ENCODE measurements at places on chromosomes 16 and 17.
A peak's percentile ranks its signal among the peaks of the same experiment; 100 is the strongest.

DNA sequence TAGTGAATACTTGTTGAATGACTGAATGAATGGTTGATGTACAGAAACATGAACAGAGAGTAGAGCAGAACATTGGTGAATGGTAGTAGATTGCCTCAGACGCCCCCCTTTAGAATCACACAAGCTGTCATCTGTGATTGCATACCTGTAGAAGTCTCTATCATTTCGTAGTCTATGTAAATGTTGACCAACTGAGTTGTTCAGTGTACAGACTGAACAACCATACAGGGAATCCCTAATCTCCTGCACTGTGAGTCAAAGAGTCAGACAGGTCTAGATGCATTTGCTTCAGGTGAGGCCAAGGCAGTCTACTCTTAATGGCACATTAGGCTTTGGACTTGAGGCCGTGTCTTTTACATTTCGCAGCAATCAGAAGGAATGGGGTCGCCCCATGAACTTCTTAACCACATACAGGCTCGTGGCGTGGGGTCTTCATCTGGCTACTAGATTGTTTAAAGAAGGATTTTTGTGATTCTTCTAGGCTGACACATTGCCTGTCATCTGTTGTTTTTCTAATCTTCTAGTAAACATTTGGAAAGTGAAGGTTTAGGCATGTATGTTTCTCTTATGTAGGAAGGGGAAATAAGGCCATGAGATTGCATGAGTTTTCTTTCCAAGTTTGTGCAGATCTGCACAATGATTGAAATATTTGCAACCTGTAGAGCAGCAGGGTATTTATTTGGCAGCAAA, 157.4 kb downstream of the WWOX start:
- DNase-seq, result no peak

DNA sequence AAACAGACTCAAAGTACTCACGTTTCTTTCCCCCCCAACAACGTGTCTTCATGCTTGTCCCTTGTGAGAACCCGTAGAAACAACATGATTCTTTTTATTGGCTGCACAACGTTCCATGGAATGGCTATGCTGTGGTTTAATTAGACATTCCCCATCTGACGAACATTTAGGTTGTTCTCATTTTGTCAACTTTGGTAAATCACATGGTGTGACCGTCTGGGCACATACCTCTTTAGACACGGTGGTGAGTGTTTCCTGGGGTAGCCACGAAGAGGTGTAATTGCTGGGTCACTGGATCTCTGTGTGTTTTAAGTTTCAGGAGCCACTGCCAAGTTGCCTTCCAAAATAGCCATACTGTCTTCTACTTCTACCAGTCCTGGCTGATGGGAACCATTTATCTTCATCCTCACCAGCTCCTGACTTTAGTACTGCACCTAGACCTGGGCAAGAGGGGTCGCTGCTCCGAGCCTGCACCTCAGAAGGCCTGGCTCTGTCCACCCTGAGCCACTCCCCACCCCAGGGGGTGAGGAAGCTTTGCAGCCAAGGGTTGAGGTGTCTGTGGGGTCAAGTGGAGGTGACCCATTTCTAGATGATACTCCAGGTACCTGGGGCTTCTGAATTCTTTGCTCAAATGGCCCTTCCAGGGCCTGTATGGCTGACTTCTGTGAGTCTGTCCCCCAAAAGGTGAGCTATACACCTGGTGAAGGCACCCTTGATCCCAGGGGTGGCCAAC, 84.7 kb downstream of the IRX5 start:
- no peak for DNase-seq

DNA sequence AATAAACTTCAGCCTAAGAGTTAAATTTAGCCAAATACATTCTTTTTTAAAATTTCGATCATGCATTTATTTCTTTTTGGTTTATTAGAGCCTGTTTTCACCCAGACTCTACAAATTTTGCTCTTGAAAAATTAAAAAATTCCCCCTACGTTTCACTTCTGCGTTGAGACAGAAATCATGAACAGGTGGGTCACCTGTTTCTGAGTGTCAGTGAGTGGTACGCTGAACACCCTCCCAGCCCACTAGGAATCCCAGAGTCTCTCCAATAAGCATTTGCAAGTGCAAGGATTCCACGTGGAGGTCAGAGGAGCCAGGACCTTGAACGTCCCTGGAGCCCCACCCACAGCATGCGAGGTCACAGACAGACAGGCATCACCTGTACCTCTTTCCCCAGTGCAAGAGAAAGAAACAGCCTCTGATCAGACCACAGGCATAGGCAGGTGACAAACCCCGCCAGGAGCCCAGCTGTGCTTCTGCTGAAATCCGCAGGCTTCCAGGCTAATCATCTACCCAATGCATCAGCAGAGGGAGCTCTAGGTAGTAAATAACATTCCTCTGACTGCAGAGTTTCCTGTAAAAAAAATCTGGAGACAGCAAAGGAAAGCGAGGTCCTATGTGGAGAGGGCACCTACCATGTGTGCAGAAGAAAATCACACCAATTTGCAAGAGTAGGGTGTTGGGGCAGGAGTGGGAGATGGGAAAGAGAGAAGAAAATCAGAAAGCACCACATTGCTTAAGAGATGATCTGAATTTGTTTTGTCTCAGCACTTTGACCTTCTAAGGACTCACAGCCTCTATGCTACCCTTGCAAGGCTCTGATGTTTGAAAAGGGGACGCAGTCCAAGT, 5.9 kb upstream of the XYLT1 start:
- DNase-seq, result peak; percentile 79

GRCh38 chr16:15605839-15606517, 37.0 kb downstream of the MARF1 start:
- no peak for DNase-seq

- no peak for DNase-seq
Observed at GRCh38 chr17:7221278-7222092, 1.7 kb downstream of the ACADVL start.

- DNase-seq, result no peak
Observed at GRCh38 chr17:39357488-39357887, 43.9 kb downstream of the FBXL20 start.

DNA sequence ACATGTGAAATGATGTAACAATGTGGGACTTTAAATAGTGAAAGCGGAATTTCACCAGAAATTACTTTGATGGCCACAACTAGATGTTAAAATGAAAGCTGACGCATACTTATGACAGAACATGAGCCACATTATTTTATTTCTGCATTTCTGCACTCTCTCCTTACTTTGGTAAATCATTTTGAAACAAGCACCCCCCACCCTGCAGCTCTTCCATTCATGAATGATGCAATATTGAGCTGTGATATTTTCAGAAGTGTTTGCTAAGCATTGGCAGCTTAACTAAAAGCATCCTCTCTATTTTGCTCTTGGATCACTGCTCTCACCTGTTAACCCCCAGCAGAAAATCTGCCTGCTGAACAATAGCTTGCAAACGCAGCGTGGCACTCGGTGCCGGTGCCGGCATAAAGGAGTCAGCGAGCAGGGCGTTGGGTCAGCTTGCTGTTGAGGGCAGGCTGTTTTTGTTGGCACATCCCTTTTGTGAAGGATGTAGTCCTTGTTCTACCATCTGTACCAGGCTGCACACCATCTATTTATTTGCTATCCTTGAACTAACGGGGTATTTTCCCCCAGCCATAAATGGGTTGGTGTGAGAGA, 30.8 kb upstream of the CBLN1 start:
- no peak for DNase-seq

DNA sequence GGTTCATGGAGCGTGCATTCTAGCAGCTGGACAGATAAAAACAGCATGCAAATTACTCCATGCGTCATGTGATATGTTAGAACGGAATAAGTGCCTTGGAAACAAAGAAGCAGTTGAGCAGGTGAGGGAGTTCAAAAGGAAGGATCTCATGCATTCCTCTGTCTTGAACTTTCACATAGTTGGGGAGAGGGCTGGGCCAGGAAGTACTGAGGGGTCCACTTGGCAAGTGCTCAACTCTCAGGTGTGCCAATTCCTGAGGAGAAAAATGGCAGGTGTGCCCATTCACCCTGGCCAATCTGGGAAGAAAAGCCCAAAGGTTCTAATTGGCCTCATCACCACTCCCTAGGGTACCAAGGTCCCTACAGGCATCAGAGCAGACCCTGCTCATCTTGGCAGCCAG, 67.7 kb downstream of the CES1 start:
- DNase-seq, result no peak

- no peak for DNase-seq
Observed at GRCh38 chr16:59385491-59385890, 651.4 kb upstream of the GOT2 start.

DNA sequence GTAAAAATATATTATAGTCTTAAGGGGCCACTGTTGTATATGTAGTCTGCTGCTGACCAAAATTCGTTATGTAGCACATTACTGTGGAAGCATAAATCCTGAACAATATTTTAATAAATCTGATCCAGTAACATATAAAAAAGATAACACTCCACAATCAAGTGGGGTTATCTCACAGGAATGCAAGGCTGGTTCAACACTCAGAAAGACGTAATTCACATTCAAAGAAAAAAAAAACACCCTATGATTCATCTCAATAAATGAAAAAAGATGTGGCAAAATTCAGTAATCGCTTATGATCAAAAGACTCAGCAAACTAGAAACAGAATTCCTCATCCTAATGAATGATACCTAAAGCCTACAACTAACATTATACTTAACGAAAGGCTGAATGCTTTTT, 47.8 kb downstream of the CREBBP start:
- DNase-seq, result no peak

GRCh38 chr17:720706-721539, 6.3 kb upstream of the VPS53 start:
- DNase-seq, result peak; percentile 13

GRCh38 chr17:57512258-57512657, 232.8 kb downstream of the CCDC182 start:
- no peak for DNase-seq

GRCh38 chr17:34652021-34652555, 72.7 kb downstream of the TMEM132E start:
- no peak for DNase-seq

DNA sequence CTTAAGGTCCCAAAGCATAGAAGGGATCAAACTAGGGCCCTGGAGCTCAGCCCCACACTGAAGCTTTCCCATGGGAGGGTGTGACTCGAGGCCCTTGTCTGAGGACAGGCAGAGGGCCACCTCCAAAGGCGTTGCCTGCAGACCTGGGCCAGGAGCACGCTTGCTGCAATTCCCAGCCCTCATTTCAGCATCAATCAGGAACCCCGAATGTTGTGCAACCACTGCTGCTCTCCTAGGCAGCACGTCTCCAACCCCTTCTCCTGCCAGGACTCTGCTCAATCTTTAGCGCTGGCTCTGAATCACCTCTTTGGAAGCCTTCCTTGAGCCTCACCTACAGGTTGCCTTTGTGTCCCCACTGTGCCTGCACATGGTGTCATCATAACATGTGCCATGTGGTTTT, 14.0 kb upstream of the ATP2C2 start:
- DNase-seq, result no peak

DNA sequence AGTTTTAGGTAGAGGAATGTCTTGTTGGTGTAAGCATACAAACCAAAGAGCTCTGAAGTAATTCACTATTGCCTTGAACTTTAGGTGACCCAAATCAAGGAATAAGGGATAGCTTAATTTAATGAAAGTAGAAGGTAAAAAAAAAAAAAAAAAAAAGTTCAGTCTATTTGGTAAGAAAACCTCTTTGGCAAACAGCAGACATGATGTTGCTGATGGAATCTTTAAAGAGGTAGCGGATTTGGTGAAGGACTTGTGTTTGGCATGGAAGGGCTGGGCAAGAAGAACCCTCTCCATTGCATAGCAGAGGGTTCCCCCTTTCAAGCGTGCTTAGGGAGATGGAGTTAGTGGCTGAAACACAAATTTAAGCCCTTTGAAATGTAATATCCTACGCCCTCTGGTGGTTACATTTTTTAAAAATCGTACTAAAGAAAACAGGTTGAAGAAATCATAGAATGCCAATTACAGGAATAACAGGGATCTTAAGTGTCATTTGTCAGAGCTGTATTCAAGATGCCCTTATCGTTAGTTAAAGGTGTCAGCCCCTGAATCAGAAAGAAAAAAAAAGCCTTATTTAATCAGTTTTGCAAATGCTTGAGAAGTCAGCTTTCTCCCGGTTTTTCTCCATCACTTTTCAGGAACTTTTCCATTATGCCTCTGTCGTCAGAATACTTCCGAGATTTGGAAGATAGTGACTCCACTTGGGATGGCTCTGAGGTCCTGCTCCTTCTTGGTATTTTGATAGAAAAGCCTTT, 383.1 kb downstream of the KCNJ2 start:
- DNase-seq, result peak; percentile 51

- DNase-seq, result no peak
Observed at GRCh38 chr16:23015580-23015979, 133.7 kb downstream of the USP31 start.

GRCh38 chr16:75621170-75621477, 2.0 kb downstream of the ADAT1 start:
- peak; percentile 26 for DNase-seq

GRCh38 chr16:30964574-30965226, 7.1 kb downstream of the SETD1A start:
- no peak for DNase-seq

DNA sequence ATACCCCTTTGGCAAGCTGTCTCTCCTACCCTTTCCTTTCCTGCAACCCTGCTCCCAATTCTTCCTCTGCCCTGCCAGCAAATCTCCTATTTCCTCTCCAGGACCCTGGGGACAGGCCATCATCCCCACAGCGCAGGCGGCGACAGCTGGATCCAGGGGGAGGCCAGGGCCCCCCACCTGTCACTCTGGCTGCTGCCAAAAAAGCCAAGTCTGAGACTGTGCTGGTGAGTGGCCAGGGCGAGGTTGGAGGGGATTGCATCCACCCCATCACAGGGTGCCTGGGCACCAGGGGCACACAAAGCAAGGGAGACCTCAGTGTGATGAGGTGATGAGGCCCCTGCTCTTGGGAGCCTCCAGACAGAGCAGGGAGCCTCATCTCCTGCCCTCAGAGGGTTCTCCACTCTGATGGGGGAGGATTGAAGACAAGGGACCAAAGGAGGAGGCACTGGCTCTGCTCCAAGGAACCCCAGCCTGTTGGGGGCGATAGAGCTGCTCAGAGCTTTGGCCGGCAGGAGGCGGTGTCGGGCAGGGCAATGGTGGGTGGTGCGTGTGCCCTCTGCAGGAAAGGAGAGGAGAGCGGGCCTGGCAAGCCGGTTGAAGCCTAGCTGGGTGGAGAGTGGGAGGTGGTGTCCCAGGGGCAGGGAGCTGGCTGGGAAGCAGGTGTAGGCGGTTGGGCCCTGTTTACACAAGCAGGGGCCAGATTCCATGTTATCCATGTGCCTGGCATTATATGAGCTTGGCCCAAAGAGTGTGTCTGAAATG, 15.6 kb upstream of the PDK2 start:
- peak; percentile 53 for DNase-seq

- DNase-seq, result peak; percentile 70
Observed at GRCh38 chr17:75778861-75779249, 5.8 kb upstream of the UNK start.

DNA sequence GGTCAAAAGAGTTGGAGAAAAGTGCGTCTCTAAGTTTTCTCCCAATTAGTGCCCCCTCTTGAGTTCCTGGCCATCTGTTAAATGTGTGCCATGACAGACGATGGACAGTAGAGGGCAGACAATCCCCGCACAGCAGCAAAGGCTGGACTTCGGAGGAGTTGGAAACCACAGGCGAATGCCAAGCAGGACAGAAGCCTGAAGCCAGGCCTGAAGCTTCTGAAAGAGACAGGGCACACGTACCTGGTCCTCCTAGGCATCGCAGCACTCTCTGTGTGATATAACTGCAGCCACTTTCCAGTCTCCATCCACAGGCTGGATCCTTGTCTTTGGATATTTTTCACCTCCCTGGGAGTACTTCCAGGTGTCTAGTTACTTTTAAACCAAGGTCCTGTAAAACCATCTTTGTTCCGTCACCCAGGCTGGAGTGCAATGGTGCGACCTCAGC, 14.5 kb downstream of the C17orf100 start:
- peak; percentile 83 for DNase-seq

All from SW480 (cell line).